ENCODE measurements at places on chromosomes 13 and 19.

- DNase-seq: no peak
Observed at GRCh38 chr19:56917529-56917928, 77.0 kb upstream of the PEG3 start.

- peak; percentile 44 for DNase-seq
Observed at GRCh38 chr19:45446944-45447343, 20.9 kb upstream of the FOSB start.

GRCh38 chr19:2680808-2681207, 21.7 kb downstream of the GNG7 start:
- DNase-seq: no peak

GRCh38 chr13:31909864-31910551, 121.6 kb upstream of the FRY start:
- DNase-seq: peak; percentile 50

DNA sequence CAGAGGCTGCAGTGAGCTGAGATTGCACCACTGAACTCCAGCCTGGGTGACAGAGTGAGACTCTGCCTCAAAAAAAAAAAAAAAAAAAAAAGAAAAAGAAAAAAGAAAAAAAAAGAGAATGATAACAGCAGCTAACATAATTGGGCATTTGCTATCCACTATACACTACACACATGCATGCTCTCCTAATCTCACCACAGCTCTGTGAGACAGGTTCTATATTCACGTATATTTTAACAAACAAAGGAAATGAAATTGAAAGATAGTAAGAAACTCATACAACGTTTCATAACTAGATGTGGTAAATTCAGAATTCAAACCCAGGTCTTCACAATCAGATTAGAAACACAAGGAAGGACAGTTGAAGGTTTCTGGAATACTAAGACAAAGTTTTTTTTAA, 265.7 kb downstream of the DIAPH3 start:
- no peak for DNase-seq

DNA sequence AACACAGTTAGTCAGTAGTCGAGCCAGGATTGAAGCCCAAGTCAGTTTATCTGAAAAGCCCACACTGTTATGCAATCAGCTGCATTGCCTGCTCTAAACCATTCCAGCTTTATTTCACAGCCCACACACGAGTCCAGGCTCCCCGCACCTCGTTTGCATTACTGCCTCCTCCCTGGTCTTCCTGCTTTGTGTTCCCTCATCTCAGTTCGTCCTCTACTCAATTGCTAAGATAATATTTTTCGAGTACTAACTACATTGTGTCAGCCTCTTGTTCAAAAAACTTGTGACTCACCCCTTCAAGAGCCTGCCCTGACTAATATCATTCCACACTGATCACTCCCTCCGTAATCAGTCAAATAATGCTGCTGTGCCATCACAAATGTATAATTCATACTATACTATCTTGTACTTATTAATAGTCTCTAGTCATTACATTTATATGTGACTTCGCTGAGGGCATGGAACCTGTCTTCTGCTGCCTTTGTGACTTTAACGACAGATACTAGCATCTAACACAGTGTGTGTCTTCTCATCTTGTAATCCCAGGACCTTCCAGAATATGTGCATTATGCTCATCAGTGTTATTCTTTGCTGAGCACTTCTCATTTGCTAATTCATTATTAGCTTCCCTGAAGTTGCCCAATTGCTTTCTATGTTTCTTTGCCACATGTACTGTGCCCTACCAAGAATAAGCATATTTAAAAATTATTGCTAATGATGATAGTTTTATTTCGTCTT, 26.2 kb upstream of the WDFY2 start:
- peak; percentile 74 for DNase-seq

- DNase-seq: no peak
Observed at GRCh38 chr19:56110515-56111448, 10.3 kb downstream of the ZNF787 start.
